ENCODE measurements at places on chromosomes 4 and X. TPM values are rescaled to one million over a fixed set of nuclear protein-coding genes. Genes with fewer than 3 reads are reported as not detected.

DNA sequence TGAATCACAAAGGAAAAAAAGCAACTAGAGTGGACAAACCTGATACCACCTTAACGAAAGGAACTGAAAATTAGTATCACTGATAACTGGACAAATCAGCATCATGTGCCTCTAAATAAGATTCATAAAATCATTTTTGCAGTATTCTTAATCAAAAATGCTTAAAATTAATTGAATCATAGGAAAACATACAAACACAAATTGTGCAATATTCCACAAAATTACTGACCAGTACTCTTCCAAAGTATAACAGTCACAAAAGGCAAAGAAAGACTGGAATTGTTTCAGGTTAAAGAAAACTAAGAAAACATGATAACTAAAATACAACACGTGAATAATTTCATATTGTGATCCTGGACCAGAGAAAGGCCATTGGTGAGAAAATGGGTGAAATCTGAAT, 27.1 kb downstream of the FBXW7 start:
- no peak for DNase-seq

The UCP1 gene
- polyA plus RNA-seq, result not detected

DNA sequence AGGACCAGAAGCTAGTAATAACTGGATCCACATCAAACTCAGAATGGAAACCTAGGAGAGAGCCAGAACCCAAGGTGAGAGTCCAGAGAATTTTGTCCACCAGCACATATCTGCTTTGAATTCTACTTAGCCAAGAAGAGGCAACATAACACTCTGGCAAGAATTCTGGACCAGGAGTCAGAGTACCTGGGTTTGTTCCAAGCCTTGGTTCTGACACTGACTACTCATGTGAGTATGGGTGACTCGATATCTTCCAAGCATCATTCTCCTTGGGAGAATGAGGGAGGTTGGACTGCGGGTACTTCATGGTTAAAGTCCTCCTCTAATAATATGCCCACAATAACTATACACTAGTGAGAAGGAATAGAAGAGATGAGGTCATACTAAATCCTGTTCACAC, 144.0 kb upstream of the JADE1 start:
- H3K4me3 ChIP-seq, result no peak overlapping the region
- no peaks in the 10 kb centered on the region for H3K36me3 ChIP-seq
- no peak for DNase-seq
- H3K27ac ChIP-seq, result no peak overlapping the region
- no peaks in the 10 kb centered on the region for H3K4me1 ChIP-seq
- H3K27me3 ChIP-seq, result no peaks in the 10 kb centered on the region

DNA sequence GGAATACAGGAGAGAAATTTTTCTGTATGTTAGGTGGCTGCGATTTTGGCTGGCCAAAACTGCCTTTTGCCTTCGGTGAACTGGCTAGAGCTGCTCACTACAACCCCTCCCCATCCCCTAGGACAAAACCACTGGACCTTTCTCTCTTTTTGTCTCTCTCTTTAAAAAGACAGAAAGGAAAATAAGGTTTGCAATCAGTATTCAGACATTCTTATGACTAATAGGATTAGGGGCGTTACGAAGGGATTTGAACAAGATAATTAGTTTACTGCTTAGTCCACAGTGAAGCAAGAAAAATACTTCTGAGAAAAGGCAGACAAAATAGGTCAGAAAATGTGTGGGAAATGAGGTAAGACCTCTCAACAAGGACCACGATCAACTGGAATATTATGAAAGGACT, 180.4 kb downstream of the SLIT2 start:
- no peak overlapping the region for H3K4me3 ChIP-seq
- no peak for DNase-seq
- no peaks in the 10 kb centered on the region for H3K4me1 ChIP-seq
- H3K36me3 ChIP-seq, result no peaks in the 10 kb centered on the region

DNA sequence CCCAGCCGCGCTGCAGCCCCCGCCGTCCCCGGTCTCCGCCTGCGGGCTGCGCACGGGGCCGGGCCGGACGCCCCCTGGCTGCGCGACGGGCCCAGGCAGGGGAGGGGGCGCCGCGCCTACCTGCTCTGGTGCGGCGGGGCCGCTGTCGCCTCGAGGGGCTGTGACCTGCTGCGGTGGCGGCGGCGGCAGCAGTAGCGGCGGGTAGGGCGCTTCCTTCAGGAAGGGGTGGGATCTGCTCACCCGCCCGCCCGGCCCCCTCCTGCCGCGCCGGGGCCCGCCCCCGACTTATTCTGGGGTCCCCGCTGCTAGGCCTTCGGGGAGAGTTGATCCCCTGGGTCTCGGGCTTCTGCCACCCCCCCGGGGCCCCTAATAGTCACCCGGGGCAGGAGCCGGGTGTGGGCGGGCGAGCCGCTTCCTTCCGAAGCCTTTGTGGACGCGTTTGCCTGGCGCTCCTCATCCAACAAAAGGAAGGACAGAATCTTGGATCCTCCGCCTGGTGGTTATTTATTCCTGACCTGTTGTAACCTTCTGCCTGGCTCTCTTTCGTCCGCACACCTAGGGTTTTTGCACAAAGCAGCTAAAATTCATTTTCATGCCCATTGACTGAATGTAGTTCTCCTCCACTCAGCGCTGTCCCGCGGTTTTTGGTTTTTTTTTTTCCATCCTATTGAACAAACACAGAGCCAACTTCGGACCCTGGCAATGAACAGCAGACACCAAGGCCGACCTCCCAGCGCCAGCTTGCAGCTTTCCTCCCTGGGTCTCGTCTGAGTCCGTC, at the start of gene TMEM150C:
Gene TMEM150C, minus strand, starts transcription at position 203 of the 778 bp plus-strand sequence. CDS start 57,331 bp downstream, outside the sequence.
- H3K4me3 ChIP-seq, result peak within 1 kb of the TSS; percentile 84
- H3K4me1 ChIP-seq, result peaks cover 12% of the 10 kb centered on the region
